Hair follicle dermal papilla cell (primary cell): ENCODE measurements at places on chromosomes 12 and 14. TPM values are rescaled to one million over a fixed set of nuclear protein-coding genes. Genes with fewer than 3 reads are reported as not detected.

Gene HOXC11
- not detected in 2 replicates for total RNA-seq

Gene KRT6C
- total RNA-seq: not detected in 2 replicates

Gene OTX2
- not detected in 2 replicates for total RNA-seq

Gene LHX5
- total RNA-seq: not detected in 2 replicates

Gene SMCO2
- total RNA-seq: not detected in 2 replicates

Gene TEX52
- total RNA-seq: not detected in 2 replicates

Gene PGAM5
- total RNA-seq: 24.5 and 30.0 TPM in 2 replicates
